ENCODE measurements at places on chromosomes 2 and 18. TPM values are rescaled to one million over a fixed set of nuclear protein-coding genes. Genes with fewer than 3 reads are reported as not detected.

The SP100 gene
- total RNA-seq, result 72.5 TPM

The LYPD6 gene
- 0.53 TPM for total RNA-seq

The ALKAL2 gene
- total RNA-seq, result not detected

The NEB gene
- total RNA-seq, result 1.1 TPM

The CPO gene
- not detected for total RNA-seq

The BMP10 gene
- total RNA-seq, result not detected

The LOXHD1 gene
- not detected for total RNA-seq

The GAD1 gene
- 7.2 TPM for total RNA-seq

The SNX17 gene
- 119 TPM for total RNA-seq

The CD302 gene
- 3.9 TPM for total RNA-seq

The NRP2 gene
- total RNA-seq, result 45.5 TPM

The SPRED2 gene
- 17.8 TPM for total RNA-seq

The CREG2 gene
- total RNA-seq, result not detected

The POTEJ gene
- total RNA-seq, result 0.03 TPM

The SERPINB4 gene
- total RNA-seq, result not detected

The NYAP2 gene
- not detected for total RNA-seq

The INO80B gene
- 30.3 TPM for total RNA-seq

The RBKS gene
- 1.2 TPM for total RNA-seq

The ALPP gene
- total RNA-seq, result 0.26 TPM

The NR4A2 gene
- 7.6 TPM for total RNA-seq

The SCTR gene
- not detected for total RNA-seq

The MLPH gene
- total RNA-seq, result 24.7 TPM

The RPIA gene
- total RNA-seq, result 8.6 TPM

The GPR35 gene
- total RNA-seq, result 0.16 TPM

The SULT1C3 gene
- total RNA-seq, result not detected

The CHRND gene
- total RNA-seq, result not detected

The RGPD5 gene
- 10.8 TPM for total RNA-seq

The CNGA3 gene
- not detected for total RNA-seq

The UGT1A8 gene
- total RNA-seq, result not detected

The FHOD3 gene
- total RNA-seq, result 10.5 TPM

The NFATC1 gene
- 2.7 TPM for total RNA-seq

The KIAA2012 gene
- total RNA-seq, result 0.08 TPM

The KLHL14 gene
- total RNA-seq, result 0.03 TPM

The LIMS4 gene
- total RNA-seq, result 0.19 TPM

The FIGLA gene
- total RNA-seq, result not detected

The IL1RL2 gene
- total RNA-seq, result not detected

The NCKAP5 gene
- total RNA-seq, result 4.9 TPM

The CHAC2 gene
- 14.1 TPM for total RNA-seq

The CNTNAP5 gene
- not detected for total RNA-seq

The INHA gene
- 0.83 TPM for total RNA-seq

The NGEF gene
- 4.6 TPM for total RNA-seq

The SERPINB12 gene
- not detected for total RNA-seq

The RAD51AP2 gene
- total RNA-seq, result 0.11 TPM

The STPG4 gene
- 0.15 TPM for total RNA-seq

The SLC35G4 gene
- not detected for total RNA-seq

The UGT1A4 gene
- not detected for total RNA-seq

The METTL5 gene
- total RNA-seq, result 30.4 TPM

The KLHL41 gene
- total RNA-seq, result 0.45 TPM

The CYRIA gene
- 0.53 TPM for total RNA-seq

The EVX2 gene
- total RNA-seq, result 0.05 TPM
